NCI-H524 treated with DMSO at 0.1 percent for 48 hours (cell line): ENCODE measurements at places on chromosomes 5 and 9.

DNA sequence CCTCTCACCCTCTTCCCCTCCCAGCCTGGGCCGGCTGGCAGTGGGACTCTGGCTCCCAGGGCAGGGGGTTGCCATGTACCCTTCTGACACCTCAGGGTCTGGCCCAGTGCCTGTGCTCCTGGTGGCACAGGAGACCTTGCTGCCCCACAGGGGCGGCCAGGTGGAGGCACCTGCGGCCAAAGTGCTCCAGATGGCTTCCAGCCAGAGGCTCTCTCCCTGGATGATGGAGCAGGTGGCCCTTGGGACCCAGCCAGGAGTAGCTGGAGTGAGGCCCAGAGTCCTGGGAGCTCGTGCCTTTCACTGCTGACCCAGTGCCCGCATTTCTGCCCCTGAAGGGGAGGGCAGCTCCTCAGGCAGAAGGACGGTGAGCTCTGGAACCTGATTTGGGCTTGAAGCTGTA is 87.3 kb downstream of the NTNG2 start:
- DNase-seq = no peak

- no peak for DNase-seq
Measured at GRCh38 chr5:2271316-2271715, 388.6 kb upstream of the IRX4 start.

DNA sequence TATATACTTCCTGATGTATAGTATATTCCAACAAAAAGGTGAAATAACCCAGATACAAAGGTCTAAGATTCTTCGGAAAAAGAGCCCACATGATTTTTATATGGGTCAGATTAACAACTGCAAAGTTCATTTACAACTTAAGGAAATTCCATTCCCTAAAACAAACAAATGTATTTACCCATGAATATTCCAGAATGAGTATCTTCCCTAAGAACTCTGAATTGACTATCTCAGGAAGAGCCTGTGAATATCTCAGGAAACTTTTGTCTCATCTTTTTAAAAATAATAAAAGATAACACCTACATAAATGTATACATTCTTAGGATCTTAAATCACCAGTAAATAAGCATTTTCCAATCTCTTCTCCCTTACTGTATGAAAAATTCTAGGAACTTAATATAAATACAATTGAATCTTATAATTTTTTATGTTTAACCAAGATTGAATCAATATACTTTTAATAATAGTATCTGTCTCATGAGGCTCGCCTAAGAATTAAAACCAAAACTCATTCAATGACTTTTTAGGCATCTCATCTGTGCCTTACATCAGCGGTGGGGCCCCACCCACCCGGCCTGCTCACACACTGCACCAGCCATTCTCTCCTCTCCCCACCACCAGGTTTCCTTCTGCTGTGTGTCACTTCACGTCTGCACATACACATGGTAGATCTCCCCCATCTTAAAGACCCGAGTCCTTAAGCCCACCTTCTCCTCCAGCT is 78.1 kb downstream of the RAPGEF1 start:
- no peak for DNase-seq

- DNase-seq = no peak
Measured at GRCh38 chr9:132185073-132186009, 23.5 kb downstream of the NTNG2 start.

- DNase-seq = no peak
Measured at GRCh38 chr9:70954126-70954525, 167.3 kb downstream of the TRPM3 start.

DNA sequence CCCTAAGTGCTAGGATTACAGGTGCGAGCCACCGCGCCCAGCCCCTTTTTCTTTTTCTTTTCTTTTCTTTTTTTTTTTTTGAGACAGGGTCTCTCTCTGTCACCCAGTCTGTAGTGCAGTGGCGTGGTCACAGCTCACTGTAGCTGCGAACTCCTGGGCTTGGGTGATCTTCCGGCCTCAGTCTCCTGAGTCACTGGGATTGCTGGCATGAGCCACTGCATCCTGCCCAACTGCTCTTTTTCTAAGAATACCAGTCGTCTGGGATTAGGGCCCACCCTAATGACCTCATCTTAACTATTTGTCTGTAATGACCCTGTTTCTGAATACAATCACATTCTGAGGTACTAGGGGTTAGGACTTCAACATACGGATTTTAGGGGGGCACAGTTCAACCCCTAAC is 34.1 kb upstream of the NANS start:
- DNase-seq = no peak

GRCh38 chr9:72509053-72509452 is 12.4 kb upstream of the TMC1 start:
- DNase-seq = no peak

DNA sequence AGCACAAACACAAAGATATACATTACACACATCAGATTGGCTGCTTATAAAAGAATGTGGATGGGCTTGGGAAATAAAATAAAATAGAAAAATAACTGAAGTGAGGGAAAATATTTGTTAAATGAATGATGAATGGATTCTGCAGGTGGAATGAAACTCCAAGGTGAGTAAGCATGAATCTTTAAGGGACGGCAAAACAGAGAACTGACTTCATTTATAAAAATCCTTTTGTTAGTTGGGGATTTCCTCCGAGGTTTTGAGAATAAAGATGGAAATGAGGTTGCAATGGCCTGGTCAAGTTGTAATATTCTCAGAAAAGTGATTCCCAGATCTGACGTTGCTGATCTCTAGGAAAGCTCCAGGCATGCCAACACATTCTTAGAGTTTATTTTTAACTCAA is 20.9 kb upstream of the SEMA6A start:
- DNase-seq = no peak

DNA sequence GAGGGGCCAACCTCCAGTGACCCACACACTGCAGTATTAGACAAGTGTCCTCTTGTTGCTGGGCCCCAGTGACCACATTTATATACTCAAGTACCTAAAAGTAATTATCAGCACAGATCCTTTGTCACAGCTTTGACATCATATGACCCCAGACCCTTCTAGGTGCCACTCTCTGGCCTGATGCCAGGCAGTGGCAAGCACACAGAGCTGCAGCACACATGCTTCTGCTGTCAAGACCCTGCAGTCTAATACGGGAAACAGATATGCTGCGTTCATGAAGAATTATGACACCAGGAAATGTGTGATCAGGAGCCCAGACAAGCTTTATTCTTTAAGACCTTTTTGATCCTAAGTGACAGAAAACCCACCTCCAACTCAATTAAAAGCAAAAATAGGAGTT is 63.8 kb upstream of the AFAP1L1 start:
- no peak for DNase-seq

GRCh38 chr5:83341815-83342334 is 129.7 kb upstream of the VCAN start:
- DNase-seq = no peak

DNA sequence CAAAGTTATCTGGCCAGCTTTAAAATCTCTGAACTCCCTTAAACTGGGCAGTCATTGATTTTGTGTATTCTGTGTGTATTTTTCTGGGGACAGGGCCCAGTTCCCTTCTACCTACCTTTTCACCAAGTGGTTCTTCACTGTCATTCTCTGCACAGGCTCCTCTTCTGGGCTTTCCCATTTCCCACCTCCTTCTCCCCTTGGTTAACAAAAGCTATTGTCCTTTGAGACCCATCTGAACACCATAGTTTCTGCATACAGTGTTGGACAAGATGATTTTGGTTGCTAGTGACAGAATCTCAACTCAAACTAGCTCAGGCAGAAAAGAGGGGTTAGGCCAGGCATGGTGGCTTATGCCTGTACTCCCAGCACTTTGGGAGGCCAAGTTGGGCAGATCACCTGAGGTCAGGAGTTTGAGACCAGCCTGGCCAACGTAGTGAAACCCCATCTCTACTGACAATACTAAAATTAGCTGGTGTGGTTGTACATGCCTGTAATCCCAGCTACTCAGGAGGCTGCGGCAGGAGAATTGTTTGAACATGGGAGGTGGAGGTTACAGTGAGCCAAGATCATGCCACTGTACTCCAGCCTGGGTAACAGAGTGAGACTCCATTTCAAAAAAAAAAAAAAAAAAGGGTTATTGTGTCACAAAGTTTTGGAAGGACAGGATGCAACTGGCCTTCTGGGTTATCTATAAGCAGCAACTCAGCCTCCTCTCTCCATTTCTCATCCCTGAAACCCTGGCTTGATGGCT is 31.0 kb upstream of the ANKRD34B start:
- no peak for DNase-seq

GRCh38 chr5:179749857-179750508 is 17.4 kb downstream of the MAML1 start:
- no peak for DNase-seq

DNA sequence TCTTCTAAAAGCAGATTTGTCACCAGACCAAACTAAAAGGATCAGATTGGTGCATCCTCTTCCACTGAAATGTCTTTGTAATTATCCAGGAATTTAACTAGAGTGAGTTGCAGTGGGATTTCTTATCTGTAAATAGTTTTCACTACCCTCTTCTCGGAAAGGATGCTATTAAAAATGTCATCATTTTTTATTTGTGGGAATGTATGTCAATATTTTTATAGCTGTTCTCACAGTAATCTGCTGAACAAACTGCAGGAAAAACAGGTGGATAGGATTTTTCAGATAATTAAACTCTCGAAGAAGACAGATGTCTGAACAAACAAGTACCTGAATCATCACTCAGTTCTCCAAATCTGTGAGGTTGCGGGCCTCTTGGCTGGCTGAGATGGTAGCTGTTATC is 62.7 kb downstream of the RAB14 start:
- no peak for DNase-seq

GRCh38 chr5:122697191-122697590 is 77.7 kb upstream of the SNX2 start:
- DNase-seq = no peak

DNA sequence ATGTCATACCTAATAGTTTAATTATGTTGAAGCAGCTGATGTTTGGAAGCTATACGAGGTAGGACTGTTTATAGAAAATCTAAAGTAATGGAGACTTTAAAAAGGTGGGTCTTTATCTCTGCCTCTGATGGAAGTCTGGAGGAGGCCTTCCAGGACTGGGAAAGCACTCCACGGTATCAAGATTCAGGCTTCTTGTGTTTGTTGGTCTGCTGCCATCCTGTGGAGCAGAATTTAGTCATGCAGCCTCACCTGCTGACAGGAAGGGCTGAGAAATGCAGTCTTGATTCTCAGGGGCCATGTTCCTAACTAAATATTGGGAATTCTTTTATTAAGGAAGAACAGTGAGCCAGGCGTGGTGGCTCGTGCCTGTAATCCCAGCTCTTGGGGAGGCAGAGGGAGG is 15.9 kb downstream of the SPDL1 start:
- no peak for DNase-seq

- DNase-seq = no peak
Measured at GRCh38 chr5:154779105-154779504, 23.9 kb downstream of the LARP1 start.

GRCh38 chr5:1497242-1497777 is 26.4 kb downstream of the LPCAT1 start:
- DNase-seq = no peak
